ENCODE measurements at places on chromosomes 12 and 14.
A peak's percentile ranks its signal among the peaks of the same experiment; 100 is the strongest.

DNA sequence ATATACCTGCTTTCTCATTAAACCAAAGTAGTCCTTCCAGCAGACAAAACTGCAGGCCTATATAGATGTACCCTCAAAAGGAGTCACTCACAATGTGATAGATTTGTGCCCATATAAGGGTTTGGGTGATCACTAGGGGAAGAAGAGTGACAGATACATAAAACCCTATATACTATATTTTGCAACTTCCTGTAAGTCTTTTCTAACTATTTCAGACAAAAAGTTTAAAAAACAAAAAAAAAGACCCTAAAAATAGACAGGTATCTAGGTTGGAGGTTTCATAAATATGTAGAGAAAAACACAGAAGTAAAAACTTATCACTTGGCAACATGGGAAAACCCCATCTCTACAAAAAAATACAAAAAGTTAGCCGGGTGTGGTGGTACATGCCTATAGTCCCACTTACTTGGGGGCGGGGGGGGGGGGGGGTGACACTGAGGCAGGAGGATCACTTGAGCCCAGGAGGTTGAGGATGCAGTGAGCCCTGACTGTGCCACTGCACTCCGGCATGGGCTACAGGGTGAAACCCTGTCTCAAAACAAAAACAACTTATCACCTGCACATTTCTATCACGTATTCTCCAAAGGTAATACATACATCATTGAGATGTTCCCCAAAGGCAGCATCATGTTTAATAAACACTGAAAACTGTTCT, 2.9 kb downstream of the VCPKMT start:
- DNase-seq: no peak

DNA sequence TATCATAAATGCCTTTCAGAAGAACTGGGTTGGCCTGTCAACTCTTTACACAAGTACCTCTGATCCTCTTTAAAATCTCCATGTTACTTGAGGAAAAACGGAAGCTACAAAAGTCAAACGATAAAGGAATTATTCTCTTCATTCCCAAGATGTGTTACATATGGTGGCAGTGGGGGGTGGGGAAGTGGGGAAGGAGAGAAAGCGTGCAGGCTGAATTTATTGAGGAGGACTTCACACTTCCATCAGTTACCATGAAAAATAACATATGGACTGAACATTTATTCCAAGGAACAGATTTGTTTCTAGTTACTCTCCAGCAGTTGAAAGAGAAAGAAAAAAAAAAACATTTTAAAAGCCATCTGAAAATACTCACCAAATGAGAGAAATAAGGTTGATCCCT, 474.4 kb upstream of the DCN start:
- DNase-seq: no peak

- peak; percentile 79 for DNase-seq
These were observed 26.2 kb downstream of the ZCRB1 start for GRCh38 chr12:42299392-42300308.

DNA sequence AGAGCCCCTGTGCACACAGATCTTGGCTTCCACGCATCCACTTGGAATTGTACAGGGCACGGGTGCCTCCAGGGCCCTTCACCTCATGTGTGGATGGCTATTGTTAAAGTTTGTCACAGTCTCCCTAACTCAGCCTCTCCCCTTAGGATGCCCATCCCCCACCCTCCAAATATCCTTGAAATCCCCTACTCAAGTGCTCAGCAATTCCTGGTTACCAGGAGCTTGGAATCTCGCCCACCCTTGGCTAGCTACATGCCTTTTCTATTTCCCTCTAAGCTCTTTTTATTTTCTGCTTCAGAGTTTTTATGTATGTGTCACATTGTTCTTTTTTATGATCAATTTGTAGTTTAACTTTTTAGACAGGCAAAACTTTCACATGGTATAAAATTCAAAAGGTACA, 13.0 kb upstream of the NR1H4 start:
- no peak for DNase-seq

- no peak for DNase-seq
These were observed 82.2 kb downstream of the CHST11 start for GRCh38 chr12:104538891-104539462.

- DNase-seq: no peak
These were observed 100.2 kb downstream of the NUMB start for GRCh38 chr14:73358187-73358586.

DNA sequence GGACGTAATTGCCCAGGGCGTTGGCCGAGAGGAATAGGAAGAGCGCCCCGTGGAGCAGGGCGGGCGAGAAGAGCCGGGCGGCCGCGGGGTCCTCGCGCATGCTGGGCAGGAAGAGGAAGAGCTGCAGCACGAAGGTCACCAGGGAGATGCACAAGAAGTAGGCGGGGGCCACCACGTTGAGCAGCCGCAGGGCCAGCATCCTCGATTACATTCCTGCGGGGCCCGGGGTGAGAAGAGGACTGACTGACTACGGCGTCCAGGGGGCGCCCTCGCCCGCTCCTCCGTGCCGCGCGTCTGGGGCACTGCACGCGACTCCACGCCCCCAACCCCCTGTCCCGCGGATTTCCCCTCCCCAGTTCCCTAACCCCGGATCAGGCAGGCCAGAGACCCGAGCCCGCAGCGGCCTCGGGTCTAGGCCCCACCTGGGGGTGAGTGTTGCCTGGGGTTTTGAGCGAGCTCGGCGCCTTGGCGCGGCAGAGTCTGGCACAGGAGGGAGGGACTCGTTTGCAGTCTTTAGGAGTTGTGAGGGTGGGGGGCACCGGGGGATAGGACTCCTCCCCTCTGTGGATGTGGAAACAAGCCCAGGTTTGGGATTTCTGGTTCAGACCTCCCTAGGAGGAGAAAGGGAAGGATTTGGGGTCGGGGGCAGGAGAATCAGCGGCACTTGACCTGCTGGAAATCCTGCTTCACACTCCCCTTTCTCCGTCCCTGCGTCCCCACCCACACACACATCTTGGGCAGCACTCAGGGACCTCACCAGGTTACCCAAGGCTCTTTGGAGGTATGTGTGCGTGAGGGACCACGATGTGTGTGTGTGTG, 1.8 kb downstream of the ZDHHC22 start:
- DNase-seq: peak; percentile 75

- no peak for DNase-seq
These were observed 237.6 kb downstream of the SLC16A7 start for GRCh38 chr12:59833408-59833807.

DNA sequence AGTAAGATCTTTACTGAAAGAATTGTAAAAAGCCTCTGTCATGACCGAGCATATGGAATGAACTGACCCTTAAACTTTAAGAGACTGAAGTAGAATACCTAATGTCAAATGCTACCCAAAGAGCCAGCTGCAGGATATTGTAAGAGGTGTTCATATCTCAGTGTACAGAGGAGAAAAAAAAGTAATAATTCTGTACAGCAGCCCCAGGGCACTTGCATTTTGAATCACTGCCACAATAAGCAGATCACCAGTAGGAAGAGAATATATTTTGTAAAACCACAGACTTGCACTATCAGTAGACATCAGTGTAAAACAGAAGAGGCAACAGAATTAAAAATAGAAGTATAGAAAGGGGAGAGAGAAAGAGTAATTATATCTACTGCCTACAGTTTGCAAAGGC, 162.6 kb downstream of the PPFIA2 start:
- DNase-seq: no peak

DNA sequence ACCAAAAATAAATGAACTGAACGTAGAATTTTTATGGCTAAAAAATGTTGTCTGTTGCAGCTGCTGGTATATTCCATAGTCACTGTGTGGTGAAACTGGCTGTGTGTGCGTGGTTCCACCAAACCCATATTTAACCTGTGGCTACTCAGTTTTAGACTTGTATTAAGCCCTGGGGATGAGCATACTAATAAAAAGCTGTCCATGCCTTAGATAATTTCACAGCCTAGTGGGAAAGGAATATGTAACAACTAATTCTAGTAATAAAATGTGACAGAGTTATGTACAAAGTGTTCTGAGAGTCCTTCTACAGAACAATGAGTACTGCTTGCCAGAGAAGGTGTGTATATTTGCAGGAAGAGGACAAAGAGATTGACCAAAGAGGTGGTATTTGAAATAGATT, 125.5 kb downstream of the TMTC3 start:
- no peak for DNase-seq

DNA sequence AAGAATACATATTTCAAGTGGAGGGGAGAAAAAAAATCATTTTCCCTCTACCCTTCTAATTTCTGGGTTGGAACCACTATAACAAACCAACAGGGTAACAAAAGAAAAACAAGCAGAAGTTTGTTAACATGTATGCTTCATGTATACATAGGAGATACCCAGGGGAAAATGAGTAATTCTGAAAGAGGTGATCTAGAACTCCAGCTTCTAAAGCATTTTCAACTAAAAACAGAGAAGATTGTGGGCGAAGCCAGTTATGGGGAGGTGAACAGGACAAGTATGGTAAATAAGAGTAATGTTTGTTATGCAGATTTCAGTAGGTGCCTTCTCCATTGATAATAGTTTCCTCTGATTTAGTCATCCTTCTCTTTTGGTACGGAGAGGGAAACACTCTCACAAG, 16.7 kb downstream of the FNTB start:
- no peak for DNase-seq

GRCh38 chr12:92158796-92159439, 13.3 kb upstream of the BTG1 start:
- no peak for DNase-seq

- DNase-seq: no peak
These were observed 57.0 kb downstream of the GCH1 start for GRCh38 chr14:54845641-54846040.

DNA sequence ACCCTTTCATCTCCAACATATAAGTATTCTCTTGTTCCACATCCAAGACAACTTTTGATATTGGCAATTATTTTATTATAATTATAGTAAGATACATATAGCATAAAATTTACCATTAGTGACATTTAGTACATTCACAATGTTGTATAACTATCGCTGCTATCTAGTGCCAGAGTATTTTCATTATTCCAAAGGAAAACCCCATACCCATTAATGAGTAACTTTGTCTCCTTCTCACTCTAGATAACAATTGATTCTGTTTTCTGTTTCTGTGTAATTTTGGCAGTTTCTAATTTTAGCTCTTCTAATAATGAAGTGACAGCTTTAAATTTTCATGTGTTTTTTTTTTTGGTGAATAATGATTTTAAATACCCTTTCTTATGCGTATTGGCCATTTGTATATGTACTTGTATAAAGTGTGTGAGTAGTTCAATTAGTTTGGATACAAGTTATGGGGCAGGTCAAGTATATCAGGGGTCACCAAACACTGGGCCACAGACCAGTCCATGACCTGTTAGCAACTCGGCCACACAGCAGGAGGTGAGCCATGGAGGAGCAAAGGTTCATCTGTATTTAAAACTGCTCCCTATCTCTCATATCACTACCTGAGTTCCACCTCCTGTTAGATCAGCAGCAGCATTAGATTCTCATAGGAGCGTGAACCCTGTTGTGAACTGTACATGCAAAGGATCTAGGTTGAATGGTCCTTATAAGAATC, 97.2 kb upstream of the SYT1 start:
- DNase-seq: no peak

GRCh38 chr12:26524862-26525465, 308.0 kb downstream of the ITPR2 start:
- DNase-seq: no peak

- no peak for DNase-seq
These were observed 75.5 kb downstream of the ACADS start for GRCh38 chr12:120801146-120801545.

DNA sequence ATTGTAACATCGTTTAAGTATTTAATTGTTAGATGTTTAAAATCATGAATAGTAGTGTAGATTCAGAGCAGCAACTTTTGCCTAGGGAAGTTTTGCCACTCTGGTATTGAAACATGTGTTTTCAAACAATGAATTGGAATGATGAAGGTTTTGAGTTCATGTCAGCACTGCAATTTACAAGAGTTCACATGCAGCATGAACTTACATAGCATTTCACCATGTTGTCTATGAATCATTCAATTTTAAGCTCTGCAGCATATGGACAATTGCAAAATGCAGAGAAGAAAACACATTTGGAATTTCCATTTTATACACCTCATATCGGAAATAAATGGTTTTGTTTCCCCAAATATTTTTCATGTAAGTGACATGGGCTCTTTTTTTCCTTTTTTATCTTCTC, 170.7 kb upstream of the CDKN3 start:
- no peak for DNase-seq

DNA sequence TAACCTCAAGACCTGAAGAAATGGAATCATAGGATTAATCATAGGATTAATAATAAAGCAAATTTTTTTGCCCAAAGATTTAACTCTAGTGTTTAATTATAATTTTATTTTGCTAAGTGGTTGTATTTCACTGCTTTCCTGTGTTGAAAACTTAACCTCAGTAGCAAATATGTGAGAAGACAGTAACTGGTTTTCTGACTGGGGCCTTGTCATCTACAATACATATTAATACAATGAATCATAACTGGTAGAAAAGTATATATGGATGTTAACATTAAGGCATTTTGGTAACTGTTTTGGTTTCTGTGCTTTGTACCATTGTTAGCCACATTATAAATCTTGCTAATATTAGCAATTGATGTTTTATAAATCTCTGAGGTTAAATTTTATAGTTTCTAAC, 92.2 kb downstream of the ACSS3 start:
- DNase-seq: no peak

GRCh38 chr12:114448618-114448933, 42.6 kb upstream of the TBX5 start:
- DNase-seq: no peak

DNA sequence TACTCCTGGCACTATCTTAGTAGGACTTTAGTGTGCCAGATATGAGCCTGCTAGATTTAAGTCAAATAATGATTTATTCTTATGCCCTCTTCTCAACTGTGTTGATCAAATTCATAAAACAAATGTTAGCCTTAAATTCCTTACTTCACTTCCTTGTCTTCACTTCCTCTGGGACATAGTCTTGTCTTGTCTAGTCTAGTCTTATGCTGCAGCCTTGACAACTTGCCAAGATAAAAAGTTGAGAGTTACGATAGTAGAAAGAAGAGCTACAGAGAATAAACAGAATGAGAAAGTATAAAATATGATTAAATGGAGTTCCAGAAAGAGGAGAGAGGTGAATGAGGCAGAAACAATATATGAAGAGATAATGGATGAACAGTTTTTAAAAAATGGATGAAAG, 378.1 kb downstream of the DAD1 start:
- no peak for DNase-seq
